Kidney (tissue), 22 donors: ENCODE measurements at places on chromosomes 4 and X.

- no peak for DNase-seq
Observed at GRCh38 chr4:53150631-53151488, 215.0 kb downstream of the SCFD2 start.

- no peak for DNase-seq
Observed at GRCh38 chr4:143189528-143189927, 4.8 kb downstream of the USP38 start.

GRCh38 chr4:153296040-153296823 lies 48.3 kb upstream of the MND1 start:
- DNase-seq, result peak; percentile 75

GRCh38 chr4:7132249-7132648 lies 60.1 kb upstream of the SORCS2 start:
- no peak for DNase-seq

- DNase-seq, result no peak
Observed at GRCh38 chr4:55018521-55018920, 106.9 kb downstream of the KDR start.
